NCI-H748 treated with DMSO at 0.1 percent for 48 hours (cell line): ENCODE measurements at places on chromosomes 16 and 17.
A peak's percentile ranks its signal among the peaks of the same experiment; 100 is the strongest.

DNA sequence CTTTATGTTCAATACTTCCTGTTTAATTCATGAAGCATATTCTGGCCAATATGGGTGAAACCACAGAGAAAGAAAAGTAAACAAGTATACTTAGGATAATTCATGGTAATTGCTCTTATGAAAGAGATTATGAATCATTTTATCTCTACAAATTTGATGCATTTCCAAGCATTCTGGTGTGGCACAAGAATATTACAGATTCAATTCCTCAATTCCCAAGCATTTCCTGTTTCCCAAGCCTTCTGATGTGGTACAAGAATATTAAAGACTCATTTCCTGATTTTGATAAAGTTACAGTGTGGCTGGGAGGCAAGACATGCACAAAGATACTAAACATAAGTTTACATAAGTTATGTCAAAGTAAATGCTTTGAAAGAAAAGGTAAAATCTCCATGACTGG lies 126.1 kb upstream of the NUDT7 start:
- DNase-seq = no peak

DNA sequence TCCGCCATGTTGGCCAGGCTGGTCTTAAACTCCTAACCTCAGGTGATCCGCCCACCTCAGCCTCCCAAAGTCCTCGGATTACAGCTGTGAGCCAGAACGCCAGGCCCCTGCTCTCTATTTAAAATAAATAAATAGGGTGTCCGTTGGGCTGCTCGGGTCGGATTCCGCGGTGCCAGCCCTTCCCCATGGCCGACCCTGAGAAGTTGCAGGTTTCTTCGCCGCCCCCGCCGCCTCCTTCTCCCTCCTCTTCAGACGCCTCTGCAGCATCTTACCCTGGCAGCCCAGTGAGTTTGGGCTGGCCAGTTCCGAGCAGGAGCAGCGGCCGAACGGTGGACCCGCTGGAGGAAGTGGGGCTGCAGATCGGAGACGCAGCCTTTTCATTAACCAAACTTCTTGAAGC lies 1.7 kb upstream of the LUC7L start:
- DNase-seq = no peak

GRCh38 chr16:57004387-57005250 lies 15.3 kb downstream of the NLRC5 start:
- DNase-seq = no peak

GRCh38 chr17:75720656-75721462 lies at the start of gene ITGB4:
Gene ITGB4 (plus strand): TSS chr17:75721459. CDS start chr17:75724704, 3,245 bp downstream.
- DNase-seq = no peak

- no peak for DNase-seq
Measured at GRCh38 chr16:77858060-77858459, 69.7 kb downstream of the VAT1L start.

DNA sequence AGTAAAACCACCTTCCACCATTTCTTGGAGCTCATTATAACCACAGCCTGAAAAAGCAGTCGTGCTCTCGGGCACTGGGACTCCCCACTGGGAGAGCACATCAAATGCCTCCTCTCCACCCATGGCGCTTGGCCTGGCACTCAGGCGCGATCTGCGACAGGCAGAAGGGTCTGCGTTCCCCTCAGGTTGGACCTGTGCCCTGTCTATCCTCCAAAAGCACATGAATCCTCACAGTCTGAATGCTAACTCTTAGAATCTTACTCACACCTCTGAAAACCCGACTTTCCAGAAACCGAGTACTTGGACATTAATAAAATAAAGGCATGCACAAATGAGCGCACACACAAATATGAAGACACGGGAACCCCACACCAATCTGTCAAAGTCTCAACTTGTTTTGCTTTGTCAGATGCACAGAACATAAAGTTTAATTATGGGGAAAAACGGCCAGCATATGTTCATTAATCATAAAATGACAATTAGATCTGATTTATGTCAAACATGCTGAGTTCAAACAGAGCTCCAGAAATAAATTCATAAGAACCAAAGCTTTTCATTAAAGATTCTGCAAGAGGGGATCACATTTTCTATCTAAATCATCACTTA lies 20.5 kb upstream of the FAAP100 start:
- DNase-seq = no peak

- DNase-seq = no peak
Measured at GRCh38 chr17:82399041-82399441, 19.1 kb upstream of the HEXD start.

DNA sequence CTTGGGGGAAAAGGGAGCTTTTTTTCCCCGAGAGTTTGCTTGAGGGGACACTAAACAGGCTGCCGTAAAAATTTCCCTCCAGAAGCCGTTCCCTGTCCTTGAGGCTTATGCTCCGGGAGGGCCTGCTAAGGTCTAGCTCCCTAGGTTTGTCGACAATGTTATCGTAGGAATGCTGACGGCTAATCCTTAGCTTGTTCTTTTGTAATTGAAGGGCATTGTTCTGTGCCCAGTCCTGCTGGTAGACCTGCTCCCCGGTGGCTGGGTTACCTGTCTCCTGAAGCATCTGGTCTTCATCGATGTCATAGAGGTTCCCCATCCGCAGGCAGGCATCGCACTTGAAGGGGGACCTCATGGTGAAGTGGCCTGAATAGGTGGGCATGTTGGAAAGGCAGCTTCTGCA lies 418.7 kb downstream of the GRIN2A start:
- DNase-seq = no peak

- DNase-seq = no peak
Measured at GRCh38 chr17:61700252-61700651, 109.2 kb upstream of the NACA2 start.

DNA sequence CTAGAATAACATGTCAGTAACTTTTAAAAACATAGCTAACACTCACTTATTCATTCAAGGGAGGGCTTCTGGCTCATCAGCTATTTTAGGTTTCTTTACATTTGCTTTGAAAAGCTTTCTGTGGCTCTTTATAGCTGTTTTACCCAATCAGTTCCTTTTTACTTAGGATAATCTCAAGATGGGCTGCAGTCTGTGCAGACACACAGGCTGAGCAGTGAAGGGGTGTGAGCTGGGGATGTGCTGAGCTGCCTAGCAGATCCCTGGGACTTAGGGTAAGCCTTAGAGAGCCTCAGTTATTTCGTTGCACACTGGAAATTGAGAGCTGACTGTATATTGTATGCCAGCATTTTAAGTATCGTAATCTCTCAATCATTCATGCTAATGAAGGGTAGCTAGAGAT lies 30.2 kb upstream of the NOL11 start:
- no peak for DNase-seq

- DNase-seq = peak; percentile 32
Measured at GRCh38 chr16:9647981-9648701, 534.1 kb downstream of the GRIN2A start.
